ENCODE measurements at places on chromosomes 12 and 14.

DNA sequence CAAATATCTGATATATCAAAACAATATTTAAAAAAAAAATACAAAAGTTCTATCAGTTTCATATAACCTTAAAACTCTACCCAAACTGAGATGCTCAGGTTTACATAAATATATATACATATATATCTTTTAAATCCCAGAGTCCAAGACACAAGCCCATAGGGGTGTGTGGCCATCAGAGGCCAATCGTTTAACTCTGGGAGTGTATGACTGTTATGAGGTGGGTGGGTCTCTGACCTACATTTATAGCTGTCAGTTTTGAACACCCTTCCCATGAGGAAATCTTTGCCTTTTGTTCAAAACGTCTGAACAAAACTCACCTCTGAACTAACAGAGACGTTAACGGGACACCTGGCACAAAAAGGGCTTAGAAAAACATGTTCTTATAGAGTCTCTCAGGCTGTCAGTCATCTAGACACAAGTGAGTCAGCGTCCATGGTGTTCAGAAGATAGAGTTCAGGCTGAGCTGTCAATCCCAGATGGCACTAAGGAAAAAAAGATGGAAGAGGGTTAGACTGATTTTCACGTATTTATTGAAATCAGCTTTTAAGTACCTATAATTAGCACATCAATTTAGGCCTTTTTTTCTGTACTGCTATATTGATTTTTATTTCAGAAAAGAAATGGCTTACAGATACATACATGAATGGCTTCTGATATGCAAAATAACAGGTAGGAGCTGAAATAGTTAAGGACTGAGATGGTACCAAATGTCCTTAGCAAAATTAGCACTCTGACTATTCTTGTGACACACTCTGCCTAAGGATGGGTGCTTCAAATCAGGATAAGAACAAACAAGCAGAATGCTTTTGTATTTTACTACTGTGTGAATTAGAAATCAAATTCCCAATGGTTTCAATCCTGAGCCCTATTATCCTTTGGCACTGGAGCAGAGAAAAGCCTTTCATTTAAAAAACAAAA, 29.2 kb downstream of the HIGD1C start:
- no peak for DNase-seq

DNA sequence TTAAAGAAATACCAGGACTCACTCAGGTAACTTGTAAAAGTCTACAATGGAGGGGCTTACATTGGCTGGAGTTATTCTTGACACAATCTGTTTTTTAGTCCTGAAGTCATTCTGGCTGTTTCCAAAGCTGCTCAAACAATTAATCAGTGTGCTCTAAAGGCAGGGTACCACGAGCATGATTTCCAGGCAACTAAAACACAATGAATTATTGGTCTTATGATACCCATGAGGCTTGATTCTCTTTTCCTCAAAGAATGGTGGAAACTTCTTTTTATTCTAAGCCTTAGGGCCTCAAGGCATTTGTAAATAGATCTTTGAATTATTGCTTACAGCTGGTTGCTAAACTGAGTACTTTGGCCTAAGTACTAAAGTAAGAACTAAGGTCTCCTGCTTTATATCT, 199.8 kb upstream of the PDZRN4 start:
- DNase-seq: no peak

DNA sequence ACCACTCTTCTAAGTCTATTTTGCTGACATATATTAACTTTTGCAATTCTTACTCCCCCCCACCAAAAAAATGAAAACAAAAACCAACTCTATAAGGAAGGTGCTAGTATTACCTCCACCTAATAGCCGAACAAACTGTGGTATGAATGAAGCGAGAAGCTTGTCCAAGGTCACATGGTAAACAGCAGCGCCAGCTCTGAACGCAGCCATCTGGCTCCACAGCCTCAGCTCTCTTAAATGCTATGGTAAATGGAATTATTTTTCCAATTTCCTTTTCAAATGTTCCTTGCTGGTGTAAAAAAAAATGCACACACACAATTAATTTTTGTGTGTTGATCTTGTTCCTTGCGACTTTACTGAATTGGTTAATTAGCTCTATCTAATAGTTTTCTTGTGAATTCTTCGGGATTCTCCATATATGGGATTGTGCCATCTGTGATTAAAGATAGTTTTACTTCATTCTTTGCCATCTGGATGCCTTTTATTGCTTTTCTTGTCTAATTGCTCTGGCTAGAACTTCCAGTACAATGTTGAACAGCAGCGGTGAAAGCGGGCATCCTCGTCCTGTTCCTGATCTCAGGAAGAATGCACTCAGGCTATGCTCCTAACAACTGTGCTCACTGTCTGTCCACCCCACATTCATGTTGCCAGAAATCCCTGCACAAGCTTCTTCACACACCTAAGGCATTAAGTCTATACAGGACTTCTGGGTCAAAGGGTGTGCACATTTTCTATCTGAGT, 10.7 kb upstream of the C12orf76 start:
- no peak for DNase-seq

DNA sequence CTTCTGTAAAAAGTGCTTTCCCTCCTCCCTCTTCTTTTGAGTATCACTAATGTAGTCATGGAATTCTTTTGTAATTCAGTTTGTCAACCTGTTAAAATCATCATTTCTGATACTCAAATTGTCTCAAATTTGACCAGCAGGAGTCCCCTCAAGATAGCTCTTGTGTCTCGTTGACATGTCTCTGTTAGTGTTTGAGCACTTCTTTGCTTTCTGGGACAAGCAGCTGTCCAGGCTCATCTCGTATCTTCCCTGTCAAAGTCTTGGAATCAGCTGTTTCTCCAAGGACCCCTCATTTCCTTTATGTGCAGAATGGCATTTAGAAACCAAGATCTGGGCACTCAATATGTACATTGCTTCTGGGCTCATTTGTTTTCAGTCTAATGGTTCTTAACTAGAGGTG, 10.7 kb downstream of the CIPC start:
- DNase-seq: no peak

DNA sequence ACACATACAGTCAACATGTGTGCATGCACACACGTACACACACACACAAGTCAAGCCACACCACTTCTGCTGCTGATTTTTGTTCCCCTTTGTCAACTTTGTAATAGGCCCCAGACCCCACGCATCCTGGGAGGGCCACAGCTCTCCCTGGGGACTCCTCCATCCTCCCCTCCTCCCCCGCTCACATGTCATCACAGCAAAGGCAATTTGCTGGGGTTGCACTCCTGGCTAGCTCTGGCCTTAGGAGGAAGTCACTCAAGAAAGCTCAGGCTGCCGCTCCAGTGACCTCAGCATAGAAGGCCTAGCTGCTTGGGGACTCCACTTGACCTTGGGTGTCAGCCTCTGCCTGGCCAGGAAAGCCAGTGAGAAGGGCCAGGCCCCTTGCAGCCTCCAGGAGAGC, 27.2 kb downstream of the NGB start:
- no peak for DNase-seq

DNA sequence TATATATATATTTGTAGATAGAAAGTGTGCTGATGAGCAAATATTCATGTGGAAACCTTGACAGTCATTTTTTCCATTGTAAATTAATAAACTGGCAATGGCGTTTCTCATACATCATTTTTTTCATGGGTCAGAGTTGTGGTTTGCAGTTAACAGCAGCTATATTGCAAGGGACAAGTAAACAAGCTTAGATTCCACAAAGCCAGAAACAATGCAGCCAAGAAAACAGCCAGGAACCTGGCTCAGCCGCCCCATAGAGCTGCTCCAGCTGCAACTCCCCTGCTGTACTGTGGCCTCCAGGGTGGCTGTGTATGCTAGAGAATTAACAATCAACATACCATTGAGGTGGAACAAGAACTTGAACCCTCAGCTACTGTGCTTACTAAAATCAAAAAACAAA, 298.2 kb downstream of the TMEM132D start:
- no peak for DNase-seq

DNA sequence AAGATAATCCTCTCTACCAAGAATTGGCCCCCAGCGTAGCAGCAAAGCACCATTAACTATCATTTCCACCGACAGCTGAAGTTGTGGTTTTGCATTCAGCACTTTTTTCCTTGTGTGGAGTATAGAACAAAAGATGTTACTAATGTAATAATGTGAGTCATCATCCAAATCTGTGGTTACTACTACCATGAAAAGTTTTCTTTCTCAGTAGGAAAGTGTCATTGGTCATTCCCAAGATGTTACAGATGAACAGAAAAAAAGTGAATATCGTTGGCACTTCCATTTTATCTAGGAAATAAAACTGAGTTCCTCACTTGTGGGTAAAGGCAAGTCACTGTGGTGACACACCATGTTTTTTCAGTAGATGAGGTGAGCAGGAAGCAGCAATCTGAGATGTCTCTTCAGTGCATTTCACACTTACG, 30.3 kb upstream of the IFNG start:
- no peak for DNase-seq

DNA sequence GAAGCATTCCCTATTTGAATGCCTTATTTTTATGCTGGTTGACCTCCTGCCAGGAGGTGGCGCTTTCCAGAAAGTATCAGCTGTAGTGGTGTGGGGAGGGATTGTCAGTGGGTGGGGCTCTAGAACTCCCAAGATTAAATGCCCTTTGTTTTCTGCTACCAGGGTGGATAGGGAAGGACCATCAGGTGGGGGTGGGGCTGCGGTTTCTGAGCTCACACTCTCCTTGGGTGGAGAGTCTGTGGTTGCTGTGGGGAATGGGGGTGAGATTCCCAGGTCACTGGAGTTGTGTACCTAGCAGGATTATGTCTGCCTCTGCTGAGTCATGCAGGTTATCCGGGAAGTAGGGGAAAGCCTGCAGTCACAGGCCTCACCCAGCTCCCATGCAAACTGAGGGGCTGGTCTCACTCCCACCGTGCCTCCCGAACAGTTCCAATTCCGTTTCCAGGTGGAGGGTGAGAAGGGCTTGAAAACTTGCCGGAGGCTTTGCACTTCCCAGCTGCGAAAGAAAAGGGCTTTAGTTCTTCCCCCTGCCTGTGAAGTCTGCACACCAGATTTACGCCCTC, 68.3 kb downstream of the ALG10B start:
- no peak for DNase-seq

GRCh38 chr12:106063826-106064720, 74.7 kb downstream of the NUAK1 start:
- no peak for DNase-seq

- no peak for DNase-seq
These were observed 23.0 kb upstream of the ATP2B1 start for GRCh38 chr12:89731614-89732013.

DNA sequence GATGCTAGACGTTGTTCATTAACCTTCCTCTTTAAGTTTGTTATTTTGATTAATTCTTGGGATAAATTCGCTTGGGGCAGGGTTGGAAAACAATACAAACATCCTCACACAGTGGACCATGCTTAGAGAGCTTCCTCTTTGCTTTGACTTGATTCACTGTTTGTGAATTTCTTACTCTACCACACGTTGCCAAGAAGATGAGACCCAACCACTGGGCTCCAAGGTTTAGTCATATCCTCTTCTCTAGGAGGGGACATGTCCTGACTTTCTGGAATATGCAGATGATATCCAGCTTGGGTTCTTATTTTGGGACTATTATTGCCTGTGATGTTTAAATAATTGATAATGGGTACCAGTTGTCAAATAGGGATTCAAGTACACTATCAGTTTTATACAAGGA, 428.2 kb downstream of the ATP23 start:
- no peak for DNase-seq

GRCh38 chr12:131583090-131583712, 127.7 kb upstream of the SFSWAP start:
- no peak for DNase-seq

DNA sequence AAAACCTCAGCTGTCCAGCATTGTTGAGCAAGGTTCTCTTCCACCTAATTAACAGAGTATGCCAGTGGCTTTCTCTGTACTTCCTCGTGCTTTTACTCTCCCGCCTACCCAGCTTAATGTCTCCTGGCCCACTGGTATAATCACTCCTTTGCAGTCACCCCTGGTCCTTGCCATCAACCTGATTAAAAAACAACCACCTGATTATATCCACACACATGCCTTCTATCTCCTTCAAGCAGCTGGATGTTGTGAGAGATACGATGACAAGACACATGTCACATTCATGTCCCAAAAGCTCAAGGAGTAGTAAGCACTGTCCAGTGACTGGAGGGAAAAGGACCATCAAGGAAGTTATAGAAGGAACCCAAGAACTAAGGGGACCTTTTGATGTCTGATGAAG, 241.3 kb upstream of the GRIP1 start:
- no peak for DNase-seq

DNA sequence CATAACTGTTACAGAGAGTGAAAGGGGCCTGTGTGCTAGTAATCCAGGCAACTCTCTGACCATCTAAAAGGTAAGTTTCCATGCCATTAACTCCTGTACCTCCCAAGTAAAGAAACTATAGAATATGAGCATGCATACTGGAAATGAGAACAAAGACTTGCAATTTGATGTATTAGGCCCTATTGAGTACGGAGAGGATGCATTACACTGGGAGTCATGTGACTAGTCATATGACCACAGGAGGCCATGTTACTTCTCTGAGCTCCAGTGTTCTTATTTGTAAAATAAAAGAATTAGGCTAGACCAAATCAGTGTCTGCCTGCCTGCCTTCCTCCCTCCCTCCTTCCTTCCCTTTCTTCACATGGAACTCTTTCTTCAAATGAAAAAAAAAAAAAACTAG, 440.1 kb upstream of the CCDC196 start:
- no peak for DNase-seq

GRCh38 chr12:24937553-24938244, 11.2 kb downstream of the BCAT1 start:
- DNase-seq: no peak

DNA sequence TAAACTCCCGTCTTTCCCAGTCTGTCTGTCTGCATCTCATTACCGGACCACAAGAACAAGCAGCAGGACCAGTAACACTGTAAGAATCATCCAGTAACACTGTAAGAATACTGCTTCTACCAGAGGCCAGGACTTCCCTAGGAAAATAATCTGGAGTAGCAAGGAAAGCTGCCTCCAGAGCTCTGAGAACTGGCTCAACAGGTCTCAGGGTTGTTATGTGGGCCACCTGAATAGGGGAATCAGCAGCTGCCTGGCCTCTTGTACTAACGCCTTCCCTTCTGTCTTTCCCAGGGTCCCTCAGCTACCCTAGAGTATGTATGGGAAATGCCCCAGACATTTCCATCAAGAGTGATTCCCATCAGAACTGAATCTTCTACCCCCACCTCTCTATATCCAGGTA, 954 bp upstream of the SLC39A2 start:
- no peak for DNase-seq

GRCh38 chr12:46815809-46816208, 10.0 kb downstream of the SLC38A4 start:
- DNase-seq: no peak

DNA sequence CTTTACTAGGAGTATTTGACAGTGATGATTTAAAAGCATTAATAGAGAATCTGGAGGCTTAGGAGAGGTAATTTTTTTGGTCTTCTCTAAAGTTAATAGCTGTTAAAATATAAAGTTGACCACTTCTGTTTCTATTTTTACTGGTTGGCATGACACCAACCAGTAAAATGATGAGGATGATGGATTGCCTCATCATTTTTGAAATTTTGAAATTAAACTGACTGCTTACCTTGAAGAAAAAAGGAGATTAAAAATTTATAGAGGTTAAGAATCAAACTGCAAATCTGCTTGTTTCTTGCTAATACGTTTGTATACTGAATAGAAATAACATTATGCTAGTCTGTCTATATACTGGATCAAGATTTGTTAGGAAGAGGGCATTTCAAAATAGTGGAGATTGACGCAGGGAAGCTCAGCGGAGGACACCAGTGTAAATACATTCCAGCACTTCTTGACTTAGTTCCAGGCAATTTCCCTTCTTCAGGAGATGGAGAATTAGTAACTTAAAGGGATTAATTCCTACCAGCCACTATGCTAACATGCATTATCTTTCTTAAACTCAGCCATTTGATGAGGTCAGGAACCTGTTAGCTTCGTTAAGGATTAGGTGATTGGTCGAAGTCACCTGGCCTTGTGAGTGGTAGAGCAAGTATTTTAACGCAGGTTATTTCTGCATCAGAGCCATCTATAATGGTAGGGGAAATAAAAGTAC, 3.6 kb downstream of the EID3 start:
- no peak for DNase-seq
